ENCODE measurements at places on chromosomes 6 and 20.

DNA sequence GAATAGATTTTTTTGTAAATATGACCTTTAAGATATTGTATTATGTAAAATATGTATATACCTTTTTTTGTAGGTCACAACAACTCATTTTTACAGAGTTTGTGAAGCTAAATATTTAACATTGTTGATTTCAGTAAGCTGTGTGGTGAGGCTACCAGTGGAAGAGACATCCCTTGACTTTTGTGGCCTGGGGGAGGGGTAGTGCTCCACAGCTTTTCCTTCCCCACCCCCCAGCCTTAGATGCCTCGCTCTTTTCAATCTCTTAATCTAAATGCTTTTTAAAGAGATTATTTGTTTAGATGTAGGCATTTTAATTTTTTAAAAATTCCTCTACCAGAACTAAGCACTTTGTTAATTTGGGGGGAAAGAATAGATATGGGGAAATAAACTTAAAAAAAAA lies 130.9 kb downstream of the SULF2 start:
- peak; percentile 54 for DNase-seq

DNA sequence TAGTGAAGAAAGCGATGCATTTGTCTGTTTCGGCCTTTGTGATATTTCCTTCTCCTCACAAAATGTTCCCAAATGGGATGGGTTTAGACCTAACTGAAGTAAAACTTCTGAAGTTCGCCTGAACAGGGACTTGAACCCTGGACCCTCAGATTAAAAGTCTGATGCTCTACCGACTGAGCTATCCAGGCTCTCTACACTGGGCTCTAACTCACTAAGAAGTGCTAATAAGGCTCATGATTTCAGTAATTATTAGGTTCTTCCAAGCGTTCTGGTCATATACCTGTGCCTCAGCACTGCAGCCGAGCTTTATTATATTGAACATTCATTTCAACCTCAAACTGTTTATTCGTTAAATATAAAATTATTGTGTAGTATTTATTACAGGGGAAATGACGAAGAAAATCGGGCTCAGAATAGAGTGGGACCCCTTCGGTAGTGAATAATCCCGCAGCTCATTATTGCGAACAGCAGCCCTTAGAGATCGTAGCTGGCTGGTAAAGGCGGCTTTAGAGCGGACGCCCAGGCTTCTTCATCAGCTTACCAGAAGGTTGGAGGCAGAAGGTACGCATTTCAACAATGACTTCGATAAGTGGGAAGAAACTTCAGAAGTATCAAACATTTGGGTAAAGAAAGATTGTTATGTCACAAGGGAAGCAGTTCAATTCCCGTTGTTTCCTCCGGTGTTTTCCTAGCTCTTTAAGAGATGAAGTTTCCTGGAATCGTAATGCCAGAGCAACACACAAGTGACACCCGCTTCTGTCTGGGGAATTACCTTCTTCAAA lies 119.0 kb upstream of the ZNF184 start:
- peak; percentile 79 for DNase-seq

- DNase-seq: peak; percentile 54
These were observed 16.2 kb upstream of the BLCAP start for GRCh38 chr20:37543828-37544227.

DNA sequence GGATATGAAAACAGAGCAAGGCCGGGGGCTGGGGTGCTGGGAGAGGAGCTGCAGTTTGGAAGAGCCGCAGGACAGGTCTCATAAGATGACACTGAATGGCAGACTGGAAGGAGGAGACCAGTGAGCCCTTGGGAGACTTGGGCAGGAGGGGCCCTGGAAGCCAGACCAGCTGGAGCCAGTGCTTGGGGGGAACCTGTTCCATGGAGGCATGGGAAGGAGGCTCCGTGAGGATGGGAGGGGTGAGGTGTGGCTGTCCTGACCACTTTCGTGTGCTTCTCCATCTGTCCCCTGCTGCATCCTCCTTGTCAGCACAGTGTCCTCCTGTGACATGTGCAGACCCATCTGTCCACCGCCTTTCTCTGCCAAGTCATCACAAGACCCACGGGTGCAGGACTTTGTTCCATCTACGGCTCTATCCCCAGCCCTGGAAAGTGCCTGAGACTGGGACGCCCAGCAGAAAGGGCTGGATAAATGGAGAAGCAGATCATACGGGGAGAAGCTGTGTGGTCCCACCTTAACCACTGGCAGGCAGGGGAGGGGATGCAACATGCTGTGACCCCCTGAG lies 84.8 kb upstream of the MPC1 start:
- DNase-seq: no peak

DNA sequence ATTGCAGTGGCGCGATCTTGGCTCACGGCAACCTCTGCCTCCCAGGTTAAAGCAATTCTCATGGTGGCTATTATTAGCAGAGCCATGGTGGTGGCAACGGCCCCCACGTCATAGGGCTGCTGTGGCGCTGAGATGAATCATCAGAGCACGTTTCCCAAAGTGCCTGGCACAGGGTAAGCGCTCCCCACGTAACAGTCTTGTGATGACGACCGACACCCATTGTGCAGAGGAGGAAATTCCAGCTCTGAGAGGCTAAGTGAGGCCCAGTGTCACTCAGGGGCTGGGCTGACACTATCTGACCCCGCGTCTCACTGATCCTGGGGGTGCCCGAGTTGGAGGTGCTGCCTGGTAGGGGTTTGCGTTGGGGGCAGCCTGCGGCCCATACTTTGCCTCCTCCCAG lies 16.2 kb downstream of the SUN5 start:
- DNase-seq: no peak

GRCh38 chr6:13436399-13437217 lies 50.8 kb downstream of the GFOD1 start:
- no peak for DNase-seq

DNA sequence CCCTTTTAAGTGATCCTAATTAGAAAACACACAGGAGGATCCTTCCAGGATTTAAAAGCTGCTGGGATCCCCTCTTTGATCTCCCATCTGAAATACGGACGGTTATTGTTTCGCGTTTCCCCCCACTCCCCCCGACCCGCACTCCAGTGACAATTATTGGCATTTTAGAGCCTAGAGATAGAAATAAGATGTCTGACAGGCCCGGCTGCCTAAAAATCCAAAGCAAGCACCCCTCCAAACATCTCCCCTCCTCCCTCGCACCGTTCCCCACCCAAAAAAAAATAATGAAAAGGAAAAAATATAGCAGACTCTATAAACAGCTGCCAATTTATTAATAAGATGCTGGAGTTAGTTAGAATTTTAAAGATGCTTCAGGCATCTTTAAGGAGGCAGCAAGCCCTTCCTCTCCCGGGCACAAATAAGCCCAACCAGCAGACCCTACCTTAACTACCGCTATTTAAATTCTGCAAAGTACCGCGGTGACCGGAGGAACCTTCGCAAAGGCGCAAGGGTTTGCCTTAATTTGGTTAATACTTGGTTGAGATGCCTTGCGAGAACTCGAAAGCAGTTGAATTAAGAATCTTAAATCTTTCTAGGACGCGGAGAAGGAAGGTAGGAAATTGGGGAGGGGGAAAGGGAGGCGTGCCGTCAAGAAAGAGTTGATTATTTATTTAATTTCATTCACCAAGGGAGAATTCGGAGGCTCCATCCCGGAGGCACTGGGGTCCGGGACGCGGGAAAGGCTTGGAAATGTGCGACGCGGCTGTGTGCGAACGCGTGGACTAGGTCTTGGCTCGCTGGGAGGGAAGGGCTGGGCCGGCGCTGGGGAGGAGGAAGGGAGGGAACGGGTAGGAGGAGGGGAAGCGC lies 1.5 kb upstream of the ISM1 start:
- DNase-seq: peak; percentile 61

- DNase-seq: no peak
These were observed 26.1 kb downstream of the C6orf52 start for GRCh38 chr6:10668126-10668917.

DNA sequence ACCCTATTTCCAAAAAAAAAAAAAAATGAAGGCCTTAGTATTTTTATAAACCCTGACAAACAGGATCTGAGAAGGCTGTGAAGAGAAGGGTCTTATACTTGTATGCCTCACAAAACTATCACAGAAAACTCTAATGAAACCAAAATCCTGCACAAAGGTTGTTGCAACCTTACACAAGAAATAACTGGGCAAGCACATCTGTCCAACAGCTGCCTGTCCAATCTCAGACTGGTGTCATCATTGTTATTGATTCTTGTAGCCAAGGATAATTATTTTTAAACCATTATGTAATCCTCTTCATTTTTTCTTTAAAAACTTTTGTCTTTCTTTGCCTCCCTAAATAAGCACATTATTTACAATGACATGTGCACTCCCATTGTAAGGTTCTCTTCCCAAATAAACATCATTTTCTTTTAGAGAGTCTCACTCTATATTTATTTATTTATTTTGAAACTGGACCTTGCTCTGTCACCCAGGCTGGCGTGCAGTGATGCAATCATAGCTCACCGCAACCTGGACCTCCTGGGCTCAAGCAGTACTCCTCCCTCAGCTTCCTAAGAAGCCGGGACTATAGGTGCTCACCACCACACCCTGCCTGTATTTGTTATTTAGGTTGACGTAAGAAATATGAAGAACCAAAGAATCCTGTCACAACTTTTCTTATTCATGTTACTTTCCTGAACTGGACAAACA lies 697.1 kb downstream of the DOK5 start:
- no peak for DNase-seq

GRCh38 chr6:168647271-168647670 lies 206.3 kb downstream of the SMOC2 start:
- DNase-seq: no peak

DNA sequence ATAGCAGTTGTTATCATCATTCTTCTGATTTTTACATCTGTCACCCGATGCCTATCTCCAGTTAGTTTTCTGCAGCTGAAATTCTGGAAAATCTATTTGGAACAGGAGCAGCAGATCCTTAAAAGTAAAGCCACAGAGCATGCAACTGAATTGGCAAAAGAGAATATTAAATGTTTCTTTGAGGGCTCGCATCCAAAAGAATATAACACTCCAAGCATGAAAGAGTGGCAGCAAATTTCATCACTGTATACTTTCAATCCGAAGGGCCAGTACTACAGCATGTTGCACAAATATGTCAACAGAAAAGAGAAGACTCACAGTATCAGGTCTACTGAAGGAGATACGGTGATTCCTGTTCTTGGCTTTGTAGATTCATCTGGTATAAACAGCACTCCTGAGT lies 2.1 kb downstream of the CALHM6 start:
- DNase-seq: no peak

DNA sequence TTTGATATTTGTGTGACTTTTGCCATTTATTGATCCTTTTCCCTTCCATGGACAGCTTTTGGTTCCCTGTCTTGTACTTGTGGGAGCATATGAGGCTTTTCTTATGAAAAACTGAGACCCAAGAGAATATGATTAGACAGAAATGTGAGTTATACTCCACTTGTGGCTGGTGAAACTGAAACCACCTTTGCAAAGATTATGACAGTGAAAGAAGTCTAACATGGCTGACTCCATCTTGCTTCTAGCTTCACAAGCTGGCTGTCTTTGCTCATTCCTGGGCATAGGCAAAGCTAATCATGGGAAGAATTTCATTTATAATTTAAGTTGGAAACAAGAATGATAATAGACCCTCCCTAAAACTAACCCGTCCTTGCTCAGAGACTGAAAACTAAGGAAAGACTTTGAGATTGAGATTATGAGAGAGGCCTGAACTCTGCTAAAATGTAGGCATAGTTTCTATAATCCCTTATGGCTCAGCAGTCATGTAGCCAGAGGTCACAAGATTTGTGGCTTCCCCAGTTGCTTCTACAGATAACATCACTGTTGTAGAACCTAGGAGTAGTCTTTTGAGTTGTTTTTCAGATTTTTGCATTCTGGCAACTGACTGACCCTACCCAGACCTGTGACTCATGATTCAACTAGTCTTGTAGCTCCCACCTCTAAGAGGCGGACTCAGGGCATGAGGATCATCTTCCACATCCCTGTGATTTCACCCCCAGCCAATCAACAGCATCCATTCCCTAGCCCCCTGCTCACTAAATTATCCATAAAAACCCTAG lies 50.9 kb upstream of the CD2AP start:
- no peak for DNase-seq

- no peak for DNase-seq
These were observed 153.1 kb downstream of the DST start for GRCh38 chr6:56489559-56489958.

DNA sequence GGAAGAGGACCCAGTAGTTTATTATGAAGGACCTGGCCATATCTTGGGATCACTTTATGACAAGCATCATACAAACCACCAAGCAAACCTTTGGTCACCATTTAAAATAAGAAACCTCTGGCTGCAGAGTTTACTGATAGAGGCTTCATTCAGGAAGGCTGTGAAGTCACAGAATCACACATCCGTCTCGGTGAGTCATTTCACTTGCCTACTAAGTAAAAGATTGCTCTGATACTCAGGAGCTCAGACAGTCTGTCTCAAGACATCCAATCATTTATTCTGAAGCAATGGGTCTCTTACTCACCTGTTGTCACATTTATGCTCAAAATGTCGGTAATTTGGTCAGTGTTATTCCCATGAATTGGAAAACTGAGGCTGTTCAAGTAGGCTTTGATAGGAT lies 33.7 kb downstream of the ADGRF5 start:
- no peak for DNase-seq

DNA sequence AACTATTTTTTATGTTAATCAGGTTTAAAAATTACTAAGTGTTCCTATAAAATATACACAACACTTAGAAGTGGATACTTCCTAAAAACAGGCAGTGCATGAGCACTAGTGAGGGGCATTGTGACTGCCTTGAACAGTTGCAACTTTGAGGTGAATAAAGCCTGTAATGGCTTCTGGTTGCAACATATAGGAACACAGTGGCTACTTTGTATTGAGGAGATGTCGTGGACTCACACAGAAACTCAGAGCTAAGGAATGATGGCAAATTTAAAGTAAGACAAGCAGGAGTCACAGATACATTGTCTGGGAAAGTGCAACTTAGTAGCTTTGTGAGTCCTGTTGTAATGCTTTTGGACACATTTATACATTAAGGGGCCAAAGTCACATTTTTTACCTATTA lies 861 bp upstream of the HLA-A start:
- no peak for DNase-seq

DNA sequence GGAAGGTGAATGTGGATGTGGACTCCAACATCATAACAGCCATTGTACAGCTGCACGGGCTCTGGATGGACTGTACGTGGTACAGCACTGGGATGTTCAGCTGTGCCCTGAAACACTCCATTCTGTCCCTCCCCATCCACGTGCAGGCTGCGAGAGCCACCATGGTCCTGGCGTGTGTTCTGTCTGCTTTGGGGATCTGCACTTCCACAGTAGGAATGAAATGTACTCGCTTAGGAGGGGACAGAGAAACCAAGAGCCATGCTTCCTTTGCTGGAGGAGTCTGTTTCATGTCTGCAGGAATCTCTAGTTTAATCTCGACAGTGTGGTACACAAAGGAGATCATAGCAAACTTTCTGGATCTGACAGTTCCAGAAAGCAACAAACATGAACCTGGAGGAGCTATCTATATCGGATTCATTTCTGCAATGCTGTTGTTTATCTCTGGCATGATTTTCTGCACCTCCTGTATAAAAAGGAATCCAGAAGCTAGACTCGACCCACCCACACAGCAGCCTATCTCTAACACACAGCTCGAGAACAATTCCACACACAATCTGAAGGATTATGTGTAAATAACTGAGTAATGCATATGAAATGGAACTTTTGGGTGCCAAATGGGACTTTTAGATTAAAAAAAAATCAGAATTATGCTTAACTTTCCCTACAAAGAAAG lies 12.1 kb downstream of the CLDN20 start:
- DNase-seq: no peak

All from GM23338 (cell line).